ENCODE measurements at places on chromosomes 4 and X. TPM values are rescaled to one million over a fixed set of nuclear protein-coding genes. Genes with fewer than 3 reads are reported as not detected.

Gene PLAC1
- total RNA-seq = not detected

Gene CLGN
- 0.63 TPM for total RNA-seq

Gene SNCA
- total RNA-seq = not detected

Gene GNRHR
- not detected for total RNA-seq

Gene PNMA5
- total RNA-seq = not detected

Gene GABRG1
- not detected for total RNA-seq

Gene PABPC1L2A
- not detected for total RNA-seq

Gene BANK1
- not detected for total RNA-seq

Gene SERPINA7
- total RNA-seq = not detected

Gene SMIM14
- total RNA-seq = 67.5 TPM

Gene PARM1
- not detected for total RNA-seq

Gene ADRA2C
- total RNA-seq = 2.2 TPM

Gene VCX3B
- not detected for total RNA-seq

Gene LONRF3
- total RNA-seq = 0.54 TPM

Gene CNKSR2
- total RNA-seq = 0.76 TPM

Gene KCNIP4
- not detected for total RNA-seq

Gene KCNE5
- not detected for total RNA-seq

Gene TMSB15B
- total RNA-seq = 1.4 TPM

Gene EFHC2
- not detected for total RNA-seq

Gene SOWAHB
- total RNA-seq = not detected

Gene TRIM2
- 26.4 TPM for total RNA-seq

Gene NEXMIF
- not detected for total RNA-seq
